ENCODE measurements at places on chromosomes 13 and 19.
A peak's percentile ranks its signal among the peaks of the same experiment; 100 is the strongest.

- no peak for DNase-seq
Measured at GRCh38 chr19:15367439-15367838, 12.1 kb downstream of the AKAP8 start.

GRCh38 chr13:44089452-44089851 lies 209.7 kb downstream of the LACC1 start:
- DNase-seq: no peak

- DNase-seq: peak; percentile 69
Measured at GRCh38 chr13:31200637-31200971, 829 bp downstream of the B3GLCT start.

DNA sequence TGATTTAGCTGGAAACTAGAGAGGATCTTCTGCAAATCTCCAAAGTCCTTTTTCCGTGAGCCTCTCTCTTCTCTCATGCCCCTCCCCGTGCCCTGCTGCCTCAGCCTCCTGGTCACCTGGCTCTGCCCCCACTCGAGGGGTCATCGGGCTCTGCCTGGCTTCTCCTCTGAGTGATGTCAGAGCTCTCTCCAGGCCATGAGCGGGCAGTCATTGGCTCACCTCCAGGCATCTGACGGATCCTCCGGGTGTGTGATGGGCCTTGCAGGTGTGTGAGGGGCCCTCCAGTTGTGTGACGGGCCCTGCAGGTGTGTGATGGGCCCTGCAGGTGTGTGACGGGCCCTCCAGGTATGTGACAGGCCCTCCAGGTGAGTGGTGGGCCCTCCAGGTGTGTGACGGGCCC lies 10.3 kb upstream of the GAS6 start:
- no peak for DNase-seq

- no peak for DNase-seq
Measured at GRCh38 chr13:37618554-37618953, 20.0 kb upstream of the POSTN start.

Data from aorta (tissue), 5 donors.